ENCODE measurements at places on chromosomes 3 and 15. TPM values are rescaled to one million over a fixed set of nuclear protein-coding genes. Genes with fewer than 3 reads are reported as not detected.

DNA sequence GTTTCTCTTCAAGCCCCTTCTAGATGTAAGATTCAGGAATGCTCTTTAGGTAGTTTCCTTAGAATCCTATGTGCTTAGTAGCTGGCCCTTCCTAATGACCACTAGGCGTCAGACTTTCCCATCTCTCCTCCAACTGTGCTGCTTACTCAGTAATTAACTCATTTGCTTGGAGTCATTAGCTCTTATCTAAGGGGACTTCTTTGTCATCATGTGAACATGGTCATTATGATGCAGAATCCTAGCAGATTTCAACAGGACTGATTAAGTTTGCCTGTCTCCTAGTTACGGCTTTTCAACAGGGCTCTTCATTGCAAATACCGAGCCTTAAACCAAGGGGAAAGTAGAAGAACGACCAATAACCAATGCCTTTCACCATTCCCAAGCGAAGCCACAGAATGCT, 46.4 kb downstream of the GJD2 start:
- DNase-seq = peak; percentile 60

DNA sequence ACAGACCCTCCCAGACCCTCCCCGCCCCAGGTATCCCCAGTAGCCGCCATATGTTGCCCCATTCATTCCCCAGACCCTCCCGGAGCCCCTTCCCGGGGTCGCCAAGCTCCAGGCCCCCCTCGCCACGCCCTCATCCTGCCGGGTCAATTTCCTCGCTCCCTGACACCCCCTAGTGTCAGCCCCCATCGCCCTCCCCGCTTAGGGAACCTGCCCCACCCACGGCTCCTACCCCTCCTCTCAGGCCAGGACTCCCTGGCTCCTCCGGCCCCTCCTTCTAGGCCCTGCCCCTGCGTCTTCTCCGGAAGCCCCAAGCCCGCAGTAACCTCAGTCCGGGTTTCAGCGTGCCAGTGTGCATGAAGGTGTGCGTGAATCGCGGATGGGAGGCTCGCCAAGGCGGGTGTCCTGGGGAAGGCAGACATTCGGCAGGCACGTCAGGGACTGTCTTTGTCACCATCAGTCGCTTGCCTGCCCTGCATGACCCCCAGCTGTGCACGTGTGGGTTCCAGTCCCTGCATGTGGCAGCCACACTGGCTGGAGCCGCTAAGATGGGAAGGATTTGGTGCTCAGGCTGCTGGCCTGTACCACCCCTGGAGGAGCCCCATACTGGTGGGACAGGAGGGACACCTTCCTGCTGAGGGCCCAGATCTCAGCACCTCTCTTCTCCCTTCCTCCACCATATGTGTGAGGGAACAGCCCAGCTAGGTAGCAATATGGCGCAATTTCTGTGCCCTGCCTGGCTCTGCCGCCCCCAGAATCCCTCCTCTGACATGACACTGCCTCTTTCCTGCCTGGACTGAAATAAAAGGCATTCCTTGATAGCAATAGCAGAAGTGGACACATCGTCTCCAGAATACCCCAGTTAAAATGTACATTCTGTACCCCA, 693 bp downstream of the DISP2 start:
- DNase-seq = no peak

DNA sequence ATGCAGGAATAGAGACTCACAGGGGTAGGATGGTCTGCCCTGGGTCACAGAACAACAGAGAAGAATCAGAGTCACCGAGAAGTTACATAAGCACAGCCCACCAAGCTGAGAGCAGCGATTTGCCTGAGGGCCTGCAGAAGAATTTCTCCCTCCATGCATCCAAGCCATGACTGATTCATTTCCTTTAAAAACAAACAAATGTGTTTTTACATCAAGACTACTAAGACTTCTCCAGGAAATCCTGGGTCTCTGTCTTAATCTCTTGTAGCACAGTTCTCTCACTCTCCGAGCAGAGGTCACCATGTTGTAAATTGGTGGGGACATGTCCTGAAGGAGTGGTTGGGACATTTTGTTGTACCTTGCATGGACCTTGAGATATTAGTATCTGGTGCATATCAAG, 159.8 kb downstream of the THSD4 start:
- peak; percentile 85 for DNase-seq

GRCh38 chr3:170864525-170865208, 5.3 kb downstream of the RPL22L1 start:
- DNase-seq = no peak

DNA sequence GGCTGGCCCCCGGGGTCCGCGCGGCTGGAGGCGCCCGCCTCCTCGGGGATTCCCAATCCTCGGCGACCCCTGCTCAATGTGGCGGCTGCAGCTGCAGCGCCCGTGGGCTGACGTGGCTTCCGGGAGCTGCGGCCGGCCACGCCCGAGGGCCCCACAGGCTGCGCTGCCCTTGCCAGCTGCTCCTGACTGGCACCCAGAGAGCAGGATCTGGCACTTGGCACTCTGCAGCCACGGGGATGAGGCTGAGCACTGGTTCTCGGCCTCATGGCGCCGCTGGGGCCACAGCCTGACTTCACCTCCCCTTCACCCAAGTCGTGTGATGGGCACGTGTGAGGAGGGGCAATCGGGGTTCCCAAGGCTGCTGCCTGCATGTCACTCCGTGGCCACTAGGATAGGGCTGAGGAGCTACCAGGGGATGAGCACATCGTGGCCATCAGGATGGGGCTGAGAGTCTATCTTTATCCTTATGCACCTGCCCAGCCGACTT, 267.8 kb upstream of the FRG2C start:
- DNase-seq = no peak

DNA sequence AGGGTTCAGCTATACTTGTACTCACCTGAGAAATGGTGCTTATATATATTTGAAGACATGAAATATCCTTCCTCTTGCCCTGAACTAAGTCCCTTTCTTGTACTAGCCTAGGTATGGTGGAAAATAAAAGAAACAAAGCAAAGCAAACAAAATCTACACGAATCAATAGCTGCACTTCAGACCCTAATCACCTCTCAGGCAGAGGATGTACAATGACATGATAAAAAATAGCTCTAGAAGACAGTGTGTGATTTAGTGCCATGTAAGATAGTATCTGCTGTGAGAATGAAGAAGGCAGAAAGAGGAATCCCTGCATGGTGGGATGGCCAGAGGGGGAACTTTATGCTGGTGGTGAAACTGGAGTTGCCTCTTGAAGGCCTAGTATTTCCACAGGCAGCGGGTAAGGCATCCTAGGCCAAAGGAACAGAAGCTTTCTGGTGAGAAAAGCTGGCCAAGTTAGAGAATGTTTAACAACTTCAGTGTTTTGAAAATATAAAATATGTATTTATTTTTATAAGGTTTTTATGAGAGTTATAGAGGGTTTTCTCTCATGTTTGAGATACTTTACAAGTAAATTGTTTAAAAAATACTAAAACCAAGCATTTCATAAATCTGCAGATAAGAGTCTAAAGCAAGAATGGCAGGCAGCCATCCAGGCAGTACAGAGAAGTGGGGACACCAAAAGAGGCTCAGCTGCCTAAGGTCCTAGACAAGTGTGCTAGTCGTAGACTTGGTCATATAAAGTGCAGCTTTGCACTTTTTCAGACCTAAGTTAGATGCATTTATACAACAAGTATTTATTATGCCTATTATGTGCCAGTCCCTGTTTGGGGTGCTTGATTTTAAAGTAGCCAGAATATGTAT, 14.9 kb downstream of the LEKR1 start:
- no peak for DNase-seq

DNA sequence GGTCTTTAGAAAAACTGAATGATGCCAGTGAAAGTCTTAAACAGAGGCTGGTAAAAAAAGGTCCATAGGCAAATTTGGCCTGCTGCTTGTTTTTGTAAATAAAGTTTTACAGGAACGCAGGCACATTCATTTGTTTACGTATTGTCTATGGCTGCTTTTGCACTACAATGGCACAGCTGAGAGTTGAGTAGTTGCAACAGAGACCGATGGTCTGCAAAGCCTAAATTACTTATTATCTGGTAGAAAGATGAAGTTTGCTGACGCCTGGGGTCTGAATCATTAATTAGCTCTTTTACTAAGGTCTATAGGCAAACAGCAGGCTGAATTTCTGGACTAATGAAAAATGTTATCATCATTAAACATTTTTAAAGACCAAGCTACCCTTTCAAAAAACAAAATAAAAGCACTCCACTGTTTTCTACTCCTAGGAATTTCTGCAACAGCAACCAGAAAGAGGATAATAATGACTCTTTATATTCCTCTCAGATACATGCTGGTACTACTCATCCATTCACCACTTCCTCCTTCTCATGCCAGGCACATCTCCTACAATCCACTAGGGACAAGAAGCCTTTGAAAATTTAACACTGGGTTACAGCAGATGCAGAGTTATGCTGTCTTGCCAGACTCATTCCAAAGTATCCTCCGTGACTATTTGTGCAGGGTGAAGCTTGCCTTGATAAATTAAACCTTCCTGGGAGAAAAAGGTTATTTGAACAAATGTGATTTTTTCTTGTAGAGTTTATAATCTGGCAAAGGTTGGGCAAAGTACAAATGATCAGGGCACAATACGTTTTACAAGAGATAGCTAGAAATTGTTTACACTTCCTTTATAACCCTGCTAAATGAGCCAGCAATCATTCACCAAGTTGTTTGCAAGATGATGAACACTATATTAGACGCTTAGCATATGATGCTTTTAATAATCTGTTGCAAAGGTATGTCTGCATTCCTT, 6.0 kb downstream of the GATM start:
- peak; percentile 11 for DNase-seq

DNA sequence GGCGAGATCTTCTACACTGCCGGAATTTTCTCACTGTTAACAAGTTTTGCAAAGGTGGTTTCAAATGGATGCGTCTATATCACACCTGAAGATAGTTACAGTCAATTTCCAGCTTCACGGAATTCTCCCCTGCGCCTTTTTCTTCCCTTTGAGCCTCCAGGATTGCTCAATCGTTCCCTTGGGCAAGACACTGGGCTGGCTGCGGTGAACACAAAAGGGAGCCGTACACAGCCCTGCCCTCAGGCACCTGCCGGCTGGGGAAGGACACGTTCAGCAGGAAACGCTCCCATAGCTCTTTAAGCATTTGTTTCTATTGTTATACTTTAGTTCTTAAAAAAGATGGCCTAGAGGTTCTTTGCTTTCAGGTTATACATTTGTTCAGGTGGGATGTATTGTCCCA, 85.7 kb downstream of the C3orf70 start:
- DNase-seq = no peak

- no peak for DNase-seq
Observed at GRCh38 chr15:88865498-88866099, 29.7 kb downstream of the HAPLN3 start.

DNA sequence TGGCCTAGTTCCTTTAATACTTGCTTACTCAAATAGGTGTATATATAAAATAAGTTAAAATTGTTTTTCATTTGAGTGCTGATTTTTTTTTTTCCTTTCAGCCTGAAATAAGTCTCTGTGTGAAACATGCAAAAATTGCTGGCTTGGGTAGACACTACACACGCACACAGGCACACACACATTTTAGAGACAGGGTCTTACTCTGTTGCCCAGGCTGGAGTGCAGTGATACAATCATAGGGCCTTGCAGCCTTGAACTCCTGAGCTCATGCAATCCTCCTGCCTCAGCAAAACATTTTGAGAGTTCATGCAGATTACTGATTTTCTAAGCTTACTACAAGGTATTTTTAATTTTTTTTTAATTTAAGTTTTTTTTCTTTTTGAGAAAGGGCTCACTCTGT, 12.7 kb upstream of the RFC4 start:
- no peak for DNase-seq

DNA sequence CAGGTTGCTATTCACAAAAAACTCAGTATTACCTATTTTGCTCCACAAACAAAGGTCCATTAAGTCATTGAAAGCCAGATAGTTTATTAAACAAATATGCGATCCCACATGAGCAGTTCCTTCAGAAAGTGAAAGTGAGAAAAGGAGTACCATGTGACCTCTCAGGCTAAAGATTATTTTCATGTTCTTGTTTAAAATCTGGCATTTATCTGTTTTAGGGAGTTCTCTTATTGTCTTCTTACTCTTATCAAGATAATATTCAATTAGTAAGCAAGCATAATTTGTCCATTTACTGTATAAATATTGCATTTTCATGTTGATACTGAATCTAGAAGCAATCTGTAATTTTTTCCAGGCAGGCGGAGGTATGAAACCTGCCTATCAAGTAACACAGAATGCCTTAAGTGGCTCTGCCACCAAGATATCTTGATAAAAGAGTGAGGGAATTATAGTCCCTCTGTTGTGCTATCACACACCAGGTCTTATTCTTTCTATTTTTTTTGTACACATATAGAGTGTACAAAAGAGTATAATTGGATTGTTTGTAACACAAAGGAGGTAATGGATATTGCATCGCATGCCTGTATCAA, 20.1 kb upstream of the PLSCR5 start:
- peak; percentile 43 for DNase-seq

DNA sequence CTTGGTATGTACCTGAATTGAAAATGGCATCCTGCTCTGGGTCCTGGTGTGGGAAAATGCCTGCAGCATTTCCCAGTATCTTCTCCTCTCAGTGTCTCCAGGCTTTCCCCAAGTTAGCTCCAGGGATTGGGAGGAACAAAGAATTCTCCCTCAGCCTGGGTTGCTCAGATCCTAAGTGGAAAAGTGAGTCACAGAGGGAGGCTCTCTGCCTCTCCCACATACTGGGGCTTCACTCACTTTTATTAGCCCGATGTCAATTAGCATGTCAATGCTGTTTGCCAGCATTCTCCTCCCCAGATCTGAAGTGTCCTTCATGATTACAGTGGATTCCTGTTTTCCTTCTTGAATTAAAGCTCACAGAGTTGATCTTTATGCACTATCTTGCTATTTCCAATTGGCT, 655.0 kb downstream of the EPHA3 start:
- no peak for DNase-seq

GRCh38 chr3:16417945-16418739, 95.4 kb downstream of the RFTN1 start:
- no peak for DNase-seq

DNA sequence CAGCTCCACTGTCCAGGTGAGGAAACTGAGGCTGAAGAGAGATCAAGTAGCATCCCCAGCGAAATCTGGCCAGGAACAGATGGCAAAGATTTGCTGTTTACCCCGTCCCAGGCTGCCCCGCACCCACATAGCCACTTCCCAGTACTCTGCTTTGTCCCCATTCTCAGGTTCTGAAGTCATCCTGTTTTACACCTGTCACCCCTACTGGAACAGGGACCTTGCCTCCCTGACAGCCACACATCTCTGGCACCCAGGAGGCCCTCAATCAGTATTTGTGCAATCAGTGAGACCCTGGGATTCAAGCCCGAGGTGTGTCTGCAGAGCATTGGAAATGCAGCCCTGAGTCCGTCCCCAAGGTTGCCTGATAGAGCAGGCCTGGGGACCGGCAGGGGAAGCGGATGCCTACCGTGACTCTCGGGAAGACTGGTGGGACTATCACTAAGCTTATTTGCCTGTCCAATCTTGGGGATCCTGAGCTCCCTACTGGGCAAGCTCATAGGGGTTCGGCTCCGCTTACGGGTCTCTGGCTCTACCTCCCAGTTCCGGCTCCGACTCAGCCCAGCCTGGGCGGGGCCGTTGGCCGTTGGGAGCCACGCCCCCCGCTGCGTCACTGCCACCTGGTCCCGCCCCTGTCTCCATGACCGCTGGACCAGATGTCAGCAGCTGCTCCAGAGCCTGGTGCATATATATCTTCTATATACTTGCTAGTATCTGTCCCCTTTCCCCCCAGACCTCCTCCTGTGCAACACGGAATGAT, 17.5 kb upstream of the FANCD2 start:
- peak; percentile 43 for DNase-seq

The TMEM207 gene
- not detected for total RNA-seq

The GNAT1 gene
- 0.05 TPM for total RNA-seq

The BCL2A1 gene
- not detected for total RNA-seq

The DNAJA4 gene
- 11.1 TPM for total RNA-seq

The MKRN3 gene
- total RNA-seq = not detected

The MORC1 gene
- under 0.01 TPM for total RNA-seq

The BSN gene
- not detected for total RNA-seq

Data from renal cortical epithelial cell (primary cell).